T-helper 9 cell (primary cell): ENCODE measurements at places on chromosomes 12 and 14.
A peak's percentile ranks its signal among the peaks of the same experiment; 100 is the strongest.

- DNase-seq, result peak; percentile 37
Measured at GRCh38 chr14:77301103-77301502, 19.6 kb downstream of the POMT2 start.

DNA sequence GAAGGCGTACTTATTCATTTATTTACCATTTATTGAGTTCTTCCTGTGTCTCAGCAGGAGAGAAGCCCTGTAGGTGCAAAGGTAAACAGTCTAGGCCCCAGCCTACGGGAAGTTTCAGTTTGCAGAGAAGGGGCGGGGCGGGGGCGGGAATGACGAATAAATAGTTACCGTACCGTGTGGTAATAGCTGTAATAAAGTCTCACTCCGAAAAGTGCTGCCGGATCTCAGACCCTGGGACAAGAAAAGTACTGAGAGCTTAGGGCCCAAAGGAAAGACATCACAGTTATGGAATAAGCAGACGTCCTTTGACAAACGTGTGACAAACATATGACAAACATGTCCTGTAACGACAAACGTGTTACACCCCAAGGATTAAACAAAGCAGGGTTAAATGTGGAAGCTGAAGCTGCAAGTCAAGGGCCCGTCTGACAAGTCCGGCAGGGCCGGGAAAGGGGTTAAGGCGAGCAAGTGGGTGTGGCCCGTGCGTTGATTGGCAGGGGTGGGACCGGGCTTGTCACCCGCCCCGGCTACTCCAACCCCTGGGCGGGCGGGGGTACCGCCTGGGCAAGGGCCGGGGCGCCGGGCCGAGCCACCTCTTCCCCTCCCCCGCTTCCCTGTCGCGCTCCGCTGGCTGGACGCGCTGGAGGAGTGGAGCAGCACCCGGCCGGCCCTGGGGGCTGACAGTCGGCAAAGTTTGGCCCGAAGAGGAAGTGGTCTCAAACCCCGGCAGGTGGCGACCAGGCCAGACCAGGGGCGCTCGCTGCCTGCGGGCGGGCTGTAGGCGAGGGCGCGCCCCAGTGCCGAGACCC is at the start of gene LRP10:
Gene LRP10, plus strand, starts transcription at position 517 of the 809 bp plus-strand sequence. CDS start 564 bp downstream, outside the sequence.
- DNase-seq, result peak; percentile 62

GRCh38 chr12:3980504-3981272 is 107.5 kb upstream of the PARP11 start:
- no peak for DNase-seq

DNA sequence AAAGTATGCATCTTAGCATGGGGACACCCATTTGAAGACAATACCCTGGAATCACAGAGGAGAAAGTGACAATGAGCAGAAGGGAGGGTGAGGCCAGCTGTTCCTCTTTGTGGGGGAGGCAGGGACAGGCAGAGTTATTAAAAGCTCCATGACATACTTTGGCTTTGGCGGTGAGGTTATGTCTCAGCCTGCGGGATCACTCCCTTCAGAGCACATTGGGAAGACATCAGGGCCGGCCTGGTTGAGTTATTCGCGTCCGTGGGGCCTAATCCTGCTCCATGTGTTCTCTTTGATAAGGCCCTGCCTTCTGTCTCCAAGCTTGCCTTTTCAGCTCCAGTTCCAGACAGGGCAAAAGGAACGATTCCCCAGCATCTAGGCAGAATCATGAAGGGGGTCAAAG is 98.8 kb upstream of the NTF3 start:
- no peak for DNase-seq

GRCh38 chr12:91109148-91109564 is 2.1 kb downstream of the LUM start:
- DNase-seq, result no peak

DNA sequence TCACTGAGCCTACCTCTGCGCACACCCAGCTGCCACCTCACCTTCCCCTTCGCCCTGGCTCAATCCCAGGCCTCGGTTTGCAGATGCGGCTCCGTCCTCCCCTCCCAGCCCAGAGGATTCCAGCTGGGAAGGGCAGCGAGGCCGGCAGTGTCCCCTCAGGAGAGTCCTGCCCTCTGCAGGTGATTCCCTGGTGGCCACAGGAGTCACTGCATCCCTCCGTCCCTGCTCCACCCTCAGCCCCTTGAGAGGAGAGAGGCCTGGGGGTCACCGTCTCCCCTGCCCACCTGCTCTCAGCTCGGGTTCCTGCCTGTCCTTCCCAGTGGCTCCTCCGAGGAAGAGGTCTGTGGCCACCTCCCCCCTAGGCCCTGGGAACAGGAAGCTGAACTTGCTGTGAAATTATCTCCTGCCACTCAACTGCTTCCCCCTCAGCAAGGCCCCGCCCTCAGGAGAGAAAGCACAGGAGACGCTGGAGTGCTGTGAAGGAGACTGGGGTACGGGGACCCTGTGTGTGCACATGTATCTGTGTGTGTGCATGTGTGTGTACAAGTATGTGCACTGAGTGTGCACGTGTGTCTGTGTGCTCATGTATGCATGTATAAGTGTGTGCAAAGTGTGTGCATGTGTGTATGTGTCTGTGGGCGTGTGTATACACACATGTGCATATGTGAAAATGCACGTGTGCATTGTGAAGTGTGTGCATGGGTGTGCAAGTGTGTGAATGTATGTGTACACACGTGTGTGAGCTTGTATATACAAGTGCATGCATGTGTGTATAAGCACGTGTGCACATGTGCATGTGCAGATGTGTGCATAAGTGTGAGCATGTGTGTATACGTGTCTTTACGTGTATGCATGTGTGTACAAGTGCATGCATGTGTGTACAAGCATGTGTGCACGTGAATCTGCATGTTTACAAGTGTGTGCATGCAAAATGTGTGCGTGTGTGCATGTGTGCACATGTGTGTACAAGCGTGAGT is 13.2 kb upstream of the GALNT9 start:
- no peak for DNase-seq

DNA sequence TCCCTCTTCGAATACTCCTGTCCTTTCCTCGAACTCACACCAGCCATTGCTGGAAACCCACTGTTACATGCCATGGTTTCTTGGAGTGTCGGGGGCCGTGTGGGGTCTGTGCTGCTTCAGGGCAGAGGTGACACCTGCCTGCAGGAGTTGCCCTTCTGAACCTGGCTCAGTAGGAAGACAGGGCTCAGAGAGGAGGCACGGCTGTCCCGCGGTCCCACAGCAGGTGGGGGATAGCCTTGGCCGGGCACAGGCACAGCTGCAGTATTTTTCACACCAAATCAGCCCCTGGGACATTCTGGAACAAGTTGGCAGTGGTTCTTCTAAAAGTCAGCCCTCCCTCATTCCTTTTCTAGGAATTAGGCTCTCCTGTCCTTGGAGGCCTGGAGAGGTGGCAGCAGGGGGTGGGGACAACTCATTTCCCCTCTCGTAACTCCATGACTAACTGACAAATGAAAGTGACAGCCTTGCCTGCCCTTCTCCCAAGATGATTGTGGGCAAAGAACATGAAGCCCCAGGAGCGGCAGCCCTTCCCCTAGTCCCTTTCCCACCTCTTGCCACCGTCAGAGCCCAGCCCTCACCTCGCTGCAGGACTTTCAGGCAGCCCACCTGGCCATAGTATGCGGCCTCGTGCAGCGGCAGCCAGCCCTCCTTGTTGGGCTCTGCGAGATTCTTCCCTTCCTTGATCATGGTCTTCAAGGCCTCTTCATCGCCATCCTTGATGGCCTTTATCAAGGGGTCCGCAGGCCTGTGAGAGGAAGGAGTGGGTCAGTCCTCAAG is 22.4 kb downstream of the ASB2 start:
- no peak for DNase-seq

DNA sequence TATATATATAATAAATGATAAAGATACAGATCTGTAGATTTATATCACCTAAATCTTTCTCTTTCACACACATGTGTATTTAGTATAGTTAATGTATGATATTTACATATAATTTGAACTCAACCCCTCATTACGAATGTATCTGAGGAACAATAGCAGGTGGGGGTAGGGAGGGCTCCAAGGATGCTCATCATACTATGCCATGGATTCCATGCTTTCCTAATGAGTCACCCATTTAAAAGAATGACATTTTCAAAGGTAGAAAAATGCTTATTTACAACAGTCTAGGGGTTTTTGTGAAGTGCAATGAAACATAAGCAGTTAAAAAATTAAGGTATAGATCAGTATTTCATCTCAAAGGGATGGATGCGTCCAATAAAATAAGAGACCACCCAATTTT is 181.6 kb downstream of the SOX5 start:
- DNase-seq, result no peak

DNA sequence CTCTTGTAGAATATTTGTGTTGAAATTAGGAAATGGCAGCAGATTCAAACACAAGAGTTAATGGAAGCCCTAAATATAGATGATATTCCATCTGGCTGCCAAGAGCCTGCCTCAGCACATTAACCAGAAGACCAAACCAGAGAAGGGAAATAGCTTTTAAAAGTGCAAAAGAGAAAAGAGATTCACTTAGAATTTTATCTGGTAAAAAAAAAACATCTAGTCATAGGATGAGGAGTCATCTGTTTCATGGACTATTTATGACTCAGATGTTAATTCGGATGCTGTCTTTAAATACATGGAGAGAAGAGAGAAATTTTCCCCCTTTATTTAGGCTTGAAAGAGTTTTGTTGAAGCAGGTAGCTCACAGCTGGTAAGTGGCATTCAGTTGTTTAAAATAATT is 201.6 kb upstream of the NUDT4 start:
- no peak for DNase-seq

DNA sequence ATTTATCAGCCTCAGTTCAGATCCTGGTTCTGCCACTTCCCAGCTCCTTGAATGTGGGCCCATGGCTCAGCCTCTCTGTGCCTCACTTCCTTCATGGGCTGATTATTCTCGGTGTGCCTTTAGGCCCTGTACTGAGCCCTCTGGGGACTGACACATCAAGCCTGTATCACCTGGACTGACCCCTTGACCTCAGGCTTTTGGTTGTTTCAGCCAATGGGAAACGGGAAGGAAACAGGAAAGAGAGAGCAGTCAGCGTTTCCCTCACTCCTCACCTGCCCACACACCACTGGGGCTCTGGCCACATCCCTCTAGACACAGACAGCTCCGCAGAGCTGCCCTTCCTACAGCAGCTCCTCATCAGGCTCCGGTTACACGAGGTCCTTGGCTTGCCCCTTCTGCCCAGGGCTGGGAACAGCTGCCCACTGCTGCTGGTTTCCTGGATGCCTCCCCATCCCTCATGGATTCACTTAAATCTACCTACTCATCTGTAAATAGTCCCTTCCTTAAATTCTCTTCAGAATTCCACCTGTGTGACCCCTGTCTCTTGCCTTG is 37.0 kb upstream of the ITPR2 start:
- DNase-seq, result no peak

DNA sequence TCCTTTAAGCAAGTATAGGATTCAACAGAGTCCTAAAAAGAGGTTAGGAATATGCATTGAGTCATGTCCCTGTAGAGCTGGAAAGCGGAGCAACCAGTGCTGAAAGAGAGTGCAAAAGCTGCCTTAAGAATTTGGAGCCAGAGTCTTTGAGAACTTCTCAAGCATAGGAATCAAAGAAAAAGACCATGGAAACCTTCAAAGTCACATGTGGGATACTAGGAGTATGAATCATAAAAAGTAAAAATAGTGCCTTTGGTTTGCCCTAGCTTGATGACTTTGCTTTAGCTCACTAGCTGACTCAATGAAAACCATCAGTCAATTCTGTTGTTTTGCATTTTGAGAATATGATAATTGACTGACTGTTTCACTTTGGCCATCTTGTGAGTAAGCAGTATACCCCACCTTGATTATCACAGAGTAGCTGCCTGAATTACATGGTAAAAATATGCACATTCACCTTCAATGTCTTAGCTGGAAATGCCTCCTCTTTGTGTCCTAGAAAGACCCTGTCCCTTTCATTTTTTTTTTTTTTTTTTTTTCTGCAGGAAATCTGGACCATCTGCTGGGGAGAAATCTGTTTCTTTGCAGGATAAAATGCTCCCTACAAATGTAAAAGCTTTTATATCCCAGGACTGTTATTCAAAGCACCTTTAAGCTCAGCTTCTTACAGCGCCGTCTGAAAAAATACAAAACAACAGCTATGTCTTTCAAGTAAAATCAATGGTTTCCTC is 248.6 kb upstream of the KRR1 start:
- DNase-seq, result no peak

- no peak for DNase-seq
Measured at GRCh38 chr12:49970658-49971057, 2.1 kb upstream of the AQP6 start.

DNA sequence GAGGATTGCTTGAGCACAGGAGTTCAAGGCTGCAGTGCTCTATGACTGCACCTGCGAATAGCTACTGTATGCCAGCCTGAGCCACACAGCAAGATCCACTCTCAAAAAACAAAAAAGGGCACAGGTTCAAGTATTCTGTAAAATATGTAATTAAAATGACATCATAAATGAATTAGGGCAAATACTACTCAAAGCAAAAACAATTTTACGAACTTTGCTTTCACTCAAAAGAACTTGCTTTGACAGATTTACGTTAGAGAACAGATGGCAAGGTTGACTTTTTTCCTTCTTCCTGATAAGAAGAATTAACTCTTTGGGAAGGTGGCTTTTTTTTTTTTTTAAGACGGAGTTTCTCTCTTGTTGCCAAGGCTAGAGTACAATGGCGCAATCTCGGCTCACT is 44.0 kb upstream of the EAPP start:
- no peak for DNase-seq

- no peak for DNase-seq
Measured at GRCh38 chr14:99576304-99576703, 27.7 kb downstream of the CCDC85C start.

DNA sequence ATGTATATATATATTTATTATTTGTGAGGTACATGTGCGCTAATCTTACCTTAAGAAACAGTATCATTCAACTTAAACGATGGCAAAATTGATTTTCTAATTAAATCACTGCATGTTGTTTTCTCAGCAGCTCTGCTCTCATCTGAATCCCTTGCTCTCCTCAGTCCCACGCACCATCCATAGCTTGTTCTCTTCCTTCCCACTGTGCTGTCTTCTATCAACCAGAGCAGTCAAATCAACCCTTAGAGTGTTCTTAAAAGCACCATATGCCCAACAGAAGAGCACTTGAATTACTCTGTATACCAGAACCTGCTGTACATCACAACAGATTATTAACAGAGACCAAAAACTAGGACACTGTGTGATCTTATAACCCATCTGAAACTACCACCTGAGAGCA is 209.4 kb upstream of the G2E3 start:
- no peak for DNase-seq

DNA sequence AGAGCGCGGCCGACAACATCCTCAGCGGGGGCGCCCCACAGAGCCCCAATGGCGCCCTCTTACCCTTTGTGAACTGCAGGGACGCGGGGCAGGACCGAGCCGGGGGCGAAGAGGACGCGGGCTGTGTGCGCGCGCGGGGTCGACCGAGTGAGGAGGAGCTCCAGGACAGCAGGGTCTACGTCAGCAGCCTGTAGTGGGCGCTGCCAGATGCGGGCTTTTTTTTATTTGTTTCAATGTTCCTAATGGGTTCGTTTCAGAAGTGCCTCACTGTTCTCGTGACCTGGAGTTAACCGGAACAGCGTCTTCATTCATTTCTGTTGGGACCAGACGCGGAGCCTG is 103.8 kb upstream of the FKBP4 start:
- DNase-seq, result peak; percentile 31

- DNase-seq, result no peak
Measured at GRCh38 chr12:75862692-75863471, 168.7 kb downstream of the PHLDA1 start.

GRCh38 chr12:130444061-130444460 is 106.4 kb downstream of the PIWIL1 start:
- no peak for DNase-seq
